ENCODE measurements at places on chromosomes 16 and 17. TPM values are rescaled to one million over a fixed set of nuclear protein-coding genes. Genes with fewer than 3 reads are reported as not detected.

Gene STAC2
- not detected for total RNA-seq

Gene NFATC3
- total RNA-seq: 31.3 TPM

Gene KRT32
- total RNA-seq: not detected

Gene CCL7
- total RNA-seq: not detected

Gene HCRT
- total RNA-seq: not detected

Gene MMP28
- total RNA-seq: 0.12 TPM

Gene FTSJ3
- total RNA-seq: 27.9 TPM

Gene CLEC18A
- not detected for total RNA-seq

Gene HS3ST3B1
- total RNA-seq: 10.8 TPM

Gene TPSAB1
- not detected for total RNA-seq

Gene PIPOX
- total RNA-seq: 0.35 TPM

Gene CLEC19A
- total RNA-seq: not detected

Gene TGFB1I1
- total RNA-seq: 8.6 TPM

Gene MEIOC
- 0.82 TPM for total RNA-seq

Gene HAS3
- not detected for total RNA-seq

Gene ZP2
- total RNA-seq: not detected

Gene EFCAB5
- 0.57 TPM for total RNA-seq

Gene MPP3
- total RNA-seq: 9.6 TPM

Gene MEIOB
- total RNA-seq: 2.5 TPM

Gene RNF227
- total RNA-seq: 6.3 TPM

Gene DOC2A
- total RNA-seq: 1.1 TPM

Gene EIF1
- 499 TPM for total RNA-seq

Gene HES7
- total RNA-seq: 9.0 TPM

Gene GPR179
- 0.05 TPM for total RNA-seq

Gene CCL2
- not detected for total RNA-seq

Gene CRHR1
- not detected for total RNA-seq

Gene TNK1
- 3.5 TPM for total RNA-seq

Gene ABCA9
- 0.02 TPM for total RNA-seq

Gene HOXB8
- total RNA-seq: 0.52 TPM

Gene ZNF750
- not detected for total RNA-seq

Gene PFN1
- 1,088 TPM for total RNA-seq

Gene NEURL4
- total RNA-seq: 22.7 TPM

Gene NPIPA2
- total RNA-seq: 3.7 TPM

Gene IRF8
- not detected for total RNA-seq

Gene CPHXL2
- total RNA-seq: not detected

Gene ADAM11
- 0.94 TPM for total RNA-seq

Gene LHX1
- total RNA-seq: not detected

Gene CDH13
- 123 TPM for total RNA-seq

Gene TP53TG3B
- total RNA-seq: not detected

Gene SEZ6L2
- 18.7 TPM for total RNA-seq

Gene CACNG5
- total RNA-seq: not detected

Gene SLC47A1
- 25.6 TPM for total RNA-seq

Gene SOCS3
- 404 TPM for total RNA-seq

Gene NPTX1
- total RNA-seq: 0.67 TPM

Data from NCI-H460 (cell line).